ENCODE measurements at places on chromosomes 13 and 19. TPM values are rescaled to one million over a fixed set of nuclear protein-coding genes. Genes with fewer than 3 reads are reported as not detected.

ICAM4 gene
- polyA plus RNA-seq: 0.47 TPM

TMC4 gene
- polyA plus RNA-seq: 35.6 TPM

SIX5 gene
- 25.7 TPM for polyA plus RNA-seq

DNA sequence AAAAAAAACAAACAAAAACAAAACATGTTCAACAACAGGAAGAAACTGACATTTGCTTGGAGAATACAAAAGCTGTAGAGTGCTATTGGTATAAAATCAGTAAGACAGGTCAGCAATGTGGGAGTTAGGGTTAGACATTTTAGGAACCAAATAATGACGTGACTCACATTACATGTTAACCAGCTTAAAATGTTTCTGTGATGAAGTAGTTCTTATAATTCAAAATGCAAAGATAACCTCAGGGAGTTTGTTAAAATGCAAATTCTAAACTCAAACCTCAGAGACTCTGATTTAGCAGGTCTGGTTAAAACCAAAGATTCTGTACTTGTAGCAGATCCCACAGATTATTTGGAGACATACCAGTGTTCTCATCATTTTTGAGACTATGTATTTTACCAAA lies 549.4 kb upstream of the SLITRK1 start:
- DNase-seq: no peak

GRCh38 chr19:16673231-16673630 lies 12.3 kb downstream of the TMEM38A start:
- DNase-seq: no peak

OR4F17 gene
- polyA plus RNA-seq: not detected

- DNase-seq: no peak
Observed at GRCh38 chr13:43128504-43128961, 105.1 kb downstream of the DNAJC15 start.

DNA sequence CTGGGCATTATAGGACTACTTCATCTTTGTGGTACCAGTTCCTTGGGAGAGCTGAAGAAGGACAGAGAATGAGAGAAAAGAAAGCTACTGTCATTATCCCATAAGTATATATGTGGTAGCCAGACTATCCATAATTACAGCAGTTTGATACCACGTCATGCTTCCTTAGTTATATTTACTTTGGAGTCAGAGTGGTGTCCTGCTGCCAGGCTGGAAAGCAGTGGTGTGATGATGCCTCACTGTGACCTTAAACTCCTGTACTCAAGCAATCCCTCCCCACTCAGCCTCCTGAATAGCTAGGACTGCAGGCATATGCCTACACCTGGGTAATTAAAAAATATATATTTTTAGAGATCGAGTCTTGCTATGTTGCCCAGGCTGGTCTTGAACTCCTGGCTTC lies 57.8 kb downstream of the WTIP start:
- DNase-seq: no peak

- no peak for DNase-seq
Observed at GRCh38 chr13:24450530-24450929, 62.0 kb downstream of the PARP4 start.

FLT1 gene
- 44.6 TPM for polyA plus RNA-seq

GRCh38 chr13:89610331-89610730 lies 1737.2 kb upstream of the MIR17HG start:
- DNase-seq: no peak

AXL gene
- 31.7 TPM for polyA plus RNA-seq

DNA sequence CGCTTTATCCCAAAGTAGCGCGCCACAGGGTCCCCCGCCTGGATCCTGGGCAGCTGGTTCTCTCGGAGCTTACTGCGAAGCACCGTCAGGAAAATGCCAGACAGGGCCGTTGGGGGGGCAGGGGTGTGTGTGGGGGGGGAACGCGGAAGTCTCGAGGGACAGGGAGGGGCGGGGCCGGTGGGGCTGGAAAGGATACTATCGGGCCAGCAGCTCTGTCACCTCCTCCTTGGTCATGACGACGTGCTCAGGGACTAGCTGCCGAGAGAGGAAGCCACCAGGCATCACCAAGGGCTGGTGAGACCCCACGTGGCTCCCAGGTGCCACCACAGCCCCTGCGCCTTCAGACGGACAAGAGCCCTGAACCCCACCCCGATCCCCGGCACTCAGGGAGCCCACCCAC lies 5.3 kb downstream of the POLR2E start:
- no peak for DNase-seq

IZUMO2 gene
- 0.22 TPM for polyA plus RNA-seq
